ENCODE measurements at places on chromosomes 13 and 19.
A peak's percentile ranks its signal among the peaks of the same experiment; 100 is the strongest.

GRCh38 chr19:18417250-18418028, 1.8 kb upstream of the SSBP4 start:
- DNase-seq: peak; percentile 85

GRCh38 chr13:34249546-34250039, 431.6 kb downstream of the RFC3 start:
- DNase-seq: no peak

DNA sequence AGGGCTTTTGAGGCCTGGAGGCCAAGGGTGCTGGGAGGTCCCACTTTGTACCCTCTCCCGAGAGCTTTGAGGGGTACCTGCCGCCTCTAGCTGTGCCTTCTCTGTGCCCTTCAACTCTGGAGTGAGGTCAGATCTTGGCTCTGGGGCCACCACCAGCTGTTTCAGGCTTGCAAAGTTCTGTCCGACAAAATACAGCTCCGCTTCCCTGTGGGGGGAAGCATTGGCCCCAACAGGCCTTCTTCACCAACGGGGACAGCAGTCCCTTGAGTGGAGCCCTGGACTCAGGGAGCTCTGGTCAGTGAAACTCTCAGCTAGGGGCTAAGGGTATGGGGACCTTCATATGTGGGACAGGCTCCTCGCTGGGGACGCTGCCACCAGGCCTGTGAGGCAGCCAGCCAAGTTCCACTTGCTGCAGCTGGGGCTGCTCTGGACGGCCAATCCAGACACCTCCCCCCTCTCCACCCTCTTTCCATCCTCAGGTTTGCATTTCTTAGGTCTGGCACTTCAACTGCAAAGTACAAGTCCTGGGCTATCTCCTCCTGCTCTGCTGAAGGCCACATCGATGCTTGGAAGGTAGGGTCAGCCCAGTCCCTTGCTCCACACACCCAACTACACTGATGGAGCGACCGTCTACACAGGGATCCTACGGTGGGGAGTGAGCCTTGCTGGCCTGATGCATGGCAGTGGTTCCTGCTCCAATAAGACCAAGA, 46.8 kb downstream of the C13orf46 start:
- DNase-seq: peak; percentile 4

DNA sequence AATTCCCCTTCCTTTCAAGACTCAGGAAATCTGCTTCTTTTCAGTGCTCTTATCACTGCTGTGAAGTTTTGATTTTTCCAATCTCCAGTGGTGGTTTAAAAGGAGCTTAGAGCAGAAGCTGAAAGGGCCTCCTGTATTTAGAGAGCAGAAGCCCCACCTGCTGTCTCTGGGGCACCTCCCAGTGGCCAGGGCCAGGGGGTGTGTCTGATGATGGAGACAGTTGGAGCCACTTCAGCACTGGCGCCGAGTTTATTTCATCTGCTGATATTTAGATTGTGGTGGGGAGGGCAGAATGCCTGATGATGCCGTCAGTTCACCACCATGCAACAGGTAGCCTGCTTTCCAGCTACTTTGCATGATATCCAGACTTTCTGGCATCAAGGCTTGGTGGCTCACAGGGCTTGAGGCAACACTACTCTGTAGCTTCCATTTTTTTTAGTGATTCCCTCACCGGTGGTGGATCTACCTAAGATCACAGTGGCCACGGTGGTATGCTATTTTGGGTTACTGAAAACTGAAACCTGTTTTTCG, 371.9 kb downstream of the KCNRG start:
- peak; percentile 66 for DNase-seq

DNA sequence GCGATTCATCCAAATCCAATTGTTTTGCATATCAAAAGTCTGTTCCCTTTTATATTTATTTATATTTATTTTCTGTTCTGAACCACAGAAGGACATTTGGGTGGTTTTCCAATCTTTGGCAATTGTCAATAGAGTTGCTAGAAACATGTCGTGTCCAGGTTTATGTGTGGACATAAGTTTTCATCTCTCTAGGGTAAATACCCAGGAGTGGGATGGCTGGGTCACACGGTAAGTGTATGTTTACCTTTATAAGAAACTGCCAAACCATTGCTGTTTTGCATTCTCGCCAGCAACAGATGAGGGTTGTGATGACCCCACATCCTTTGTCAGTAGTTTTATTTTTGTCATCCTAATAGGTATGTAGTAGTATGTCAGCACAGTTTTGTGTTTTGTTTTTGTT, 12.5 kb downstream of the AP1M1 start:
- DNase-seq: no peak

- no peak for DNase-seq
These were observed 78.0 kb downstream of the ZC3H13 start for GRCh38 chr13:45974500-45974899.

DNA sequence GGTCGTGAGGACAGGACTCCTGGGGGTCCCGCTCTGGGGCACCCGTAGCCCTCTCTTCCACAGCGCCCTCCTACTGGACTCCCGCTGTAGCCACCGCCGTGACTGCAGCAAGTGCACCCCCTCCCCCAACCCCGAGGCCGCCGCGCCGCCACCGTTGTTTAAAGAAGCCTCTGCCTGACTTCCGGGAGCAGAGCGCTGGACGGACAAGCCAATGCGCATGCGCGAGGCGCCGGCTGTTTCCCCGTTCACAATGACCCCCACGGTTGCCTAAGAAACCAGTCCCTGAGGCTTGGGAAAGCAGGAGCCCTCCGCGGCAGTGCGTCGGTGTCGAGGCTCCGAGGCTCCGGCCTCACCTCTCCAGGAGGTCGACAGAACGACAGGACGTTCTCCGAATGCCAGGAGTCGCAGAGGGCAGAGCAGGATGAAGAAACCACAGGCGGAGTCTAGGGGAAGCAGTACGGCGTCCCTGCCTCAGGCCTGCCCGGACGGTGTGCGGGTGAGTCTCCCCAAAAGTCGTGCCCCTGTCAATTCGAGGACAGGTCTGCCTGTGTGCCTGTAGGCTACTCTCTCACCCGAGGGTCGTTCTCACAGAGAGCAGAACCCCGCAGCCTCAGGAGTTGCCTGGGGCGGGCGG, 70.5 kb upstream of the ZNF420 start:
- no peak for DNase-seq

GRCh38 chr19:45881909-45882528, 3.9 kb downstream of the IRF2BP1 start:
- peak; percentile 56 for DNase-seq

- no peak for DNase-seq
These were observed 61.0 kb upstream of the SOX1 start for GRCh38 chr13:112005925-112006324.

GRCh38 chr13:37889820-37890219, 20.2 kb upstream of the TRPC4 start:
- no peak for DNase-seq

DNA sequence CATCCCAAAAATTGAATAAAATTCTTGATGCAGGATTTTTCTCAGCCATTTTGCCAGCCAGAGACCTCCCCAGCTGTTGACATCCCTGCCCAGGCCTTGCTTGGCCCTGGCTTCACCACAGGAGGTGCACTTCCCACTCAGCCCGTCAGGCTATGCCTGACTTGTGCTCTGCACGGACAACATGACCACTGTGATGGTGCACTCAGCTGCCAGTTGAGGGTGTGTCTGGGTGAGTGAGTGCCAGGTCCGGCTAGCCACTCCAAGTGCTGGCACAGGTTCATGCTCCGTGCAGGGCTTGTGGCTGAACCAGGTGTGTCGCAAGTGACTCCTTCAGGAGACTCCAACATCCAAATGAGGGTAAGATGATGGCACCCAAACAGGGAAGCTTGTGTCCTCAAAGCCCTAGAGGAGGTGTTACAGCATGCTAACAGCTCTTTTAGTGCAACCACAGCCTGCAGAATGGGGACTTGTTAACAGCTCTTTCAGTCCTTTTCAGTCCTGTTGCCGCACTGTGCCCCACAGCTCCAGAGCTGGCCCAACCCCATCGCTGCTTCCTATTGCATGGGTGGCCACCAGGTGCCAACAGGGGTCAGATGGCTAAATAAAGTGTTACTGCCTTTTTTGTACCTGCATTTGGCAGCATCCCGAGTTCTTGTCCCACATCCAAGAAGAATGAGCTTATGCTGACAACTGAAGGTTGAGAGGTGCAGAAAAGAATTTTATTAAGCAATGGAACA, 380.7 kb downstream of the SLITRK5 start:
- DNase-seq: no peak

DNA sequence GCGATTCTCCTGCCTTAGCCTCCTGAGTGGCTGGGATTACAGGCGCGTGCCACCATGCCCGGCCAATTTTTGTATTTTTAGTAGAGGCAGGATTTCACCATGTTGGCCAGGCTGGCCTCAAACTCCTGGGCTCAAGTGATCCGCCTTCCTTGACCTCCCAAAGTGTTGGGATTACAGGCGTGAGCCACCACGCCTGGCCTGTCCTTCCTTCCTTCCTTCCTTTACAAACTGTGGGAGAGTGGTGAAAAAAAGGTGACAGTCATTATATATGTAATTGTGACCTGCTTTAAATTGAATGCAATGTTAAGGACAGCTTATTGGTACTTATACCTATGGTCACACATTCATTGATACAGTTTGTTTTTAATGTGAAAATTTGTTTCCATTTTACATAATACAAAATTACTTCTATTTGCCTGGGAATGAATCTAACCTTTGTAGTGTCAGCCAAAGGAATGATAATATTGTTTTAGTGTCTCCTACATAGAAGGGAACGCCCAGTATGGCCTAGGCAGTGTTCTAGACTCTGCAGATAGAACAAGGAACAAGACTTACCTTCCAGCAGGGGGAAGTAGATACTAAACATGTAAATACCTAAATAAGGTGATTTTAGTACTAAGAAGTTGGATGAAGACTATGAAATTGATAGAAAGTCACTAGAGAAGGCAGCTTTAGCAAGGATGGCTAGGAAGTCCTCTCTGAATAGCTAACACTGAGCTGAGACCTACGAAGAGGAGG, 146.3 kb downstream of the GGACT start:
- DNase-seq: no peak

DNA sequence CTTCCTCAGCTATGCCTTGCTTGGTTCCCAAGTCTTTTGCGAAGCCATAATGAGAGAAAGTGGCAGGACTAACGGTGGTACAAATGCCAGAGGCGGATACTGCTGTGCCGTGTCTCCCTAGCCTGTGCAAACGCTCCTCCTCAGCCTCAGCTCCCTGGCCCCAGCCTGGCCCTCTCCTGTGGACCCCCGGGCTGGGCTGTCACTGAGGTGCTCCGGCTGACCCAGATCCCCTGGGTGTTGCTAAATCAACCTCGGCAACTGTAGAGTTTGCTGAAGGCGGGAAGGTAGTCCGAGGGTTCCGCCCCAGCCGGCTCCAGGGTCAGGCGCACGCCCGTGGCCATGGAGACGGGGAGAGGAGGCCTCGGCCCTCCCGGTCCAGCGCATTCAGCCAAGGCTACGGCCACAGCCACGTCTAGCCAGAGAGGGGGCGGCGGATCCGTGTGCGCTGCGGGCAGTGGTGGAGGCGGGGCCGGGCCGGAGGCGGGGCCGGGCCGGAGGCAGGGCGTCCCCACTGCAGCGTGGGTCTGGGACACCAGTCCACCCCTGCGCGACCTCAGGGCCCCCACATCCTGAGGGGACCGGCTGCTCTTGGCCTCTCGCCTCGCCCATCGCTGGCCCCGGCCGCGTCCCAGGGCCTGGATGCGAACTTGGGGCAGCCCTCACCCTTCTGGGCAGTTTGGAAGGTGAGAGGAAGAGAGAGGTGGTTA, 16.4 kb upstream of the ZNF492 start:
- DNase-seq: no peak

- no peak for DNase-seq
These were observed 3.7 kb downstream of the ICAM1 start for GRCh38 chr19:10274589-10274988.

- no peak for DNase-seq
These were observed 4.1 kb upstream of the FXYD5 start for GRCh38 chr19:35150445-35150844.

DNA sequence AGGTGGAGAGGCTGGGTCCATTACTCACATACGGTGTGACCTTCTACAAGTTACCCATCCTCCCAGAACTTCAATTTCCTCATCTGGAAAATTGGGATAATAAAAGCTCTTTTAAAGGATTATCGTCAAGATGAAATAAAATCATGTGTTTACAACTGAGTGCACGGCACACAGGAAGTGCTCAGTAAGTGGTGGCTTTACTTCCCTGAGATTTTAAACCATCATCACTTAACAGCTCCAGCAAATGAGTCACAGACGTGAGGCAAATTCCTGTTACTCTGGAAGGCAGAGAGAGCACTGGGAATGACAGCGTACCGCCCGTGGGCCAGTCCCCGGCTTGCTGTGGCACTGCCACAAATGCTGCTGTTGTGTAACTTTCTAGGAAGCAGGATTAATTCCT, 64.1 kb downstream of the MRPL57 start:
- no peak for DNase-seq

- no peak for DNase-seq
These were observed 115.5 kb downstream of the LACC1 start for GRCh38 chr13:43994999-43995859.

- DNase-seq: no peak
These were observed 318.8 kb downstream of the SHISA2 start for GRCh38 chr13:25733001-25733491.

- DNase-seq: no peak
These were observed 139.9 kb upstream of the RFC3 start for GRCh38 chr13:33678084-33678483.

GRCh38 chr13:103671547-103671946, 605.3 kb upstream of the SLC10A2 start:
- DNase-seq: no peak

- peak; percentile 56 for DNase-seq
These were observed 1.0 kb downstream of the DIRAS1 start for GRCh38 chr19:2719920-2720776.

DNA sequence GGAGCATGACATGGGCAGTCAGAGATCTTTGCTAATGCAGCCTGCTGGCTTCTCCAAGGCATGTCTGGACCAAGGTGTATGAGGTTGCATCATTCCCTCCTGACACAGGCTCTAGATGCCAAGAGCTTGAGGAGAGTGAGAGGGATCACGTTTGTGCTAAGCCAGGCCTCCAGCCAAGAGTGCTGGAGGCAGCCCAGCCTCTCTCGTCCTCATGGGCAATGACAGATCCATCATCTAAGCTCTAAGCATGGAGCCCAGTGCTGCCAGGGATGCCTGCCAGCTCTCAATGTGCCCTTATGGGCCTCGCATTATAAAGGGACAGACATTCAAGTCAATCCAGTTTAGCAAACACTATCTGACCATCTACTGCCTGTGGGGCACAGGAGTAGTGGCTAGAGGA, 136.3 kb upstream of the VSTM2B start:
- no peak for DNase-seq

GRCh38 chr13:73608157-73608516, 526.1 kb downstream of the KLF12 start:
- DNase-seq: no peak

DNA sequence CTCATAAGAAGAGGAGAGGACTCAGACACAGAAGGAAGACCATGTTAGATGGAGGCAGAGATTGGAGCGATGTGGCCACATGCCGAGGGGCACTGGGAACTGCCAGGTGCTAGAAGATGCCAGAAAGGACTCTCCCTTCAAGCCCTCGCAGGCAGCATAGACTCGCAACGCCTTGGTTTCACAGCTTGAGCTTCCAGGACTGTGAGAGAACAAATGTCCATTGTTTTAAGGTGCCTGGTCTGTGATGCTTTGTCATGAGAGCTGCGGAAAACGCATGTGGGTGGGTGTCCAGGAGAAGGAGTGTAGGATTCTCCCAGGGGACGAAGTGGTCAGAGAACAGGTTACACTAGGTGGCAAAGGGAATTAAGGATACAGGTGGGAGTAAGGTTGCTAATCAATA, 125.9 kb upstream of the USP29 start:
- DNase-seq: no peak

- DNase-seq: peak; percentile 98
These were observed 9.1 kb upstream of the LILRB5 start for GRCh38 chr19:54266133-54266532.
